ENCODE measurements at places on chromosomes 11 and 22.

- no peak for DNase-seq
These were observed 4.7 kb upstream of the C11orf86 start for GRCh38 chr11:66970371-66970806.

DNA sequence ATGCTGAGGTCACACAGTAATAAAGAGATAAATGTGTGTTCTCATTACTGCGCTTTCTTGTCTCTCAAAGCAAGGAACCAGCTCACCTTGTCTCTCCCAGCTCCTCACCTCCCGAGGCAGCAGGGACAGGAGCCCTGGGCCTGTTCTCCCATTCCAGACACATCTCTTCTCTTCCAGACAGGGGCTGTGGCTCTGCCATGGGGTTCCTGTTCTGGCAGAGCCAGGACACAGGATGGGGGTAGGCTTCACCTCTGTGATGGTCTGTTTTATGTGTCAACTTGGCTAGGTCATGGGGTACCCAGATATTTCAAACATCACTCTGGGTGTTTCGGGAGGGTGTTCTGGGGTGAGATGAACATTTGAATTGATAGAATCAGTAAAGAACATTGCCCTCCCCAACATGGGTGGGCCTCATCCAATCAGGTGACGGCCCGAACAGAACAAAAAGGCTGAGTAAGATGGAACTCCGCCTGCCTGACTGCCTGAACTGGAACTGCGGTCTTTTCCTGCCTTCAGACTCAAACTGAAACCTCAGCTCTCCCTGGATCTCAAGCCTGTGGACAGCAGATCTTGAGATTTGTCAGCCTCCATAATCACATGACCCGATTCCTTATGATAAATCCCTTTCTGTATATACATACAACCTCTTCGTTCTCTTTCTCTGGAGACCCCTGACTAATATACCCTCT is 2.0 kb upstream of the VSIG10L2 start:
- no peak for DNase-seq

- DNase-seq: no peak
These were observed 61.4 kb upstream of the PTPRJ start for GRCh38 chr11:47918882-47919495.

DNA sequence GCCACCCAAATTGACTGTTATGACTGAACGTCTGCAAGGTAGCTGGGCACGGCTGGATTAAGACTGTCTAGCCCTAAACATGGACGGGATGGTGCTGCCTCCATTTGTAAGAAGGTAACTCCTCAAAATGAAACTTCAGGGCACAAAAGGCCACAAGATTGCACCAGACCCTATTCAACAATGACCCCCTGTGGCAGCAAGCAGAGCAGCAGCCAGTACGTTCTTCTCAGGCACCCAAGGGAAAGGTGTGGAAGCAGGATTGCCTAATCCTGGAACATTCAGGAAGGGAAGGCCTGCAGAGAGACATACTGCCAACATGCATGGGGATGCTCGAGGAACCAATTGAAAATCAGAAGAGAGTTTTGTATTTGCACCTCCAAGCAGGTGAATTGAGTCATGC is 4.5 kb upstream of the TBX10 start:
- DNase-seq: no peak

DNA sequence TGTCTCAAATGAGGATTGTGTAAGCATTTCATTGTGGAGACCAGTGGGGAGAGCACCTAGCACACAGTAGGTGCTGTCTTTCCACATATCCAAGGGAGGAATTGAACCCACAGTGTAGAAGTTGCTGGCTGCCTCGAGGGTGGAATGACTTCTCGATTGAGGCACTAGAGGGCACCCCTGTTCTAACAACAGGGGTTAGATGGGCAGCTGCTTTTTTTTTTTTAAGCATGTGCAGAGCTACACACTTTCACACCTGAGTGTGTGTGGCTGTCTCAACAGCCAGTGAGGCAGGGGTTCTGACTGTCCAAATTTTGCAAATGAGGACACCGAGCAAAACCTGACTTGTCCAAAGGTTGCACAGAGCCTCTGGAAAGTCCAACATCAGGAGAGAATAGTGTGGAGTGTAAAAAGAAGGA is 118.2 kb upstream of the CRYBB3 start:
- DNase-seq: no peak

DNA sequence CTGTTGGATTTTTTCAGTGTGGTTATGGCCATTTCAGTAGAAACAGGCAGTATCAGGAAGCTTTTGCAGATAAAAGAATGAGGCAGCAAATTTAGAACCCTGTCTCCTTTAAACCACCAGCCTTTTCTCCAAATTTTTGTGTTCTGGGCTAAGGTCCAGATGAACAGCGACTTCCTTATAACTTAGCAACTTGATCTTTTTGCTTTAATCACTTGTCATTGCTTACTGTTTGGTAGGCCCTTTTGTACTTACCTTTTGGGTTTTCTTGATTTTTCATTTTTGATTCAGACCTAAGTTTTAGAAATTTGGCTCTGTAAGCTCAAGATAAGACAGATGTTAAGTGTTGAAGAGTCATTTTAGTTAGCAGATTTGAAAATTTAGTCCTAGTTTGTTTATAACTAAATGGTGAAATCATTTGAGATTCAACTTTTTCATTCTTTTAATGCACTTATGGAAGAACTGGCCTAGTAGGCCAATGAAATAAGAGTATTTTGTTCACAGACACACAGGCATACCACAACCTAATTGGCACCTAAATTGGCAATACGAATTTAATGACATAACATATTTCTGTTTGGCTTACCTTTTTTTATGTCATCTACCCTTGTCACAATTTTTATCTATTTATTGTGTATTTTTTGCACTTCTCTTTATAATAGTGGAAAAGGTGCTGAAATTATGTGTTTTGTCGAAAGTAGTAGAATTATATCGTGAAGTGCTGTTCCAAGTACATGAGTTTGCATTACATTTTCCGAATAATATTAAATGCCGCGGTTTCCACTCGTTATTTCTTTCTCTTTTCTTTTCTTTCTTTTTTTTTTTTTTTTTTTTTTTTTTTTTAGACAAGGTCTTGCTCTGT is 2.1 kb downstream of the RTN3 start:
- DNase-seq: no peak

GRCh38 chr22:32411829-32412592 is at the start of gene RTCB:
RTCB (minus strand) TSS chr22:32412247; CDS start chr22:32412156, 91 bp downstream.
- peak; percentile 92 for DNase-seq

DNA sequence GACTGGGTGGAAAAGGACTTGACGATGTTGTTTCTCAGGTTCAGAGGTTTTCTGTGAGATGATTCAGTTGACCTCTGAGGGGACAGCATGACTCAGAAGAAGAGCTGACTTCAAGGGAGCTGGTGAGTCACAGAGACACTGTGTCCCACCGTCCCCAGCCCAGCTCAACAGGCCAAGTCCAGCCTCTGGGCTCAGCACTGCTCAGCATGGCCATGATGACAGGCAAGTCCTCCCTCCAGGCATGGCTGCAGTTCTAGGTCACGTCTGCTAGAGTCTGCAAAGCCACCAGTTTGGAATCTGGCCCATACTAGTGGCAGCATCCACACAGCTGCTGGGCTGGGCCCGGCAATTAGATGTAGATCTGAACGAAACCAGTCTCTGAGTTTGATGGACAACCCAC is 12.9 kb downstream of the TRIM29 start:
- DNase-seq: no peak

DNA sequence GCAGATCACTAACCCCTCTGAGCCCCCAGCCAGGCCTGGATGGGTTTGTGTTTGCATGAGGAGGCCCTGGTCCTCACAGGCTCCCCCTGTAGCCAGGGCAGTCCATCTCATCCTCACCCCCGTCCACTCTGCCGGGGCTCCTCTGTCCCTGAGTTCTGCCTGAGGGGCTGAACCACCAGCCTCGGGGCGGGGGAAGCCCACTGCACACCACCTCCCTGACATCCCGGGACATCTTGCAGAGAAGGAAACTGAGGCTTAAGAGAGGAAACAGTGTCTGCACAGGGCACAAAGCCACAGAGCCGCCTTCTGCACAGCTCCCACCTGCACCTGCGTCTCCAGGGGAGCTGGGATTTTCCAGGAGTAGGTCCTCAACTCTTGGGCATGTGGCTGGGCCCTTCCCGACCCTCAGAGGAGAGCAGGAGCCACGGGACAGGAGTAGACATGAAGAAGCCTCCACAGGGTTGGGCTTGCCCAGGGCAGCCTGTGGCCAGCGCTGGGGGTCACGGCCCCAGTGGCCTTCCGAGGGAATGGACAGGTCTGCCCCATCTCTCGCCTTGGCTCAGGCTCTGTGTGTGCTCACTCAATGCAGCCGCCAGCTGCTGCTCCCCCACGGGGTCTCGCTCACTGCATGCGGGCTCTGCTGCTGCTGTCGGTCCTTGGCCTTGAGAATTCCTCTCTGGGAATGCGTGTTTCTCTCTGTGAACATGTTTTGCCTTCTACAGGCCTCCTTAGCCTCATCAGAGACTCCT is 45.4 kb upstream of the CCDC188 start:
- no peak for DNase-seq

GRCh38 chr11:58926251-58926650 is 13.0 kb upstream of the GLYATL1 start:
- DNase-seq: no peak

DNA sequence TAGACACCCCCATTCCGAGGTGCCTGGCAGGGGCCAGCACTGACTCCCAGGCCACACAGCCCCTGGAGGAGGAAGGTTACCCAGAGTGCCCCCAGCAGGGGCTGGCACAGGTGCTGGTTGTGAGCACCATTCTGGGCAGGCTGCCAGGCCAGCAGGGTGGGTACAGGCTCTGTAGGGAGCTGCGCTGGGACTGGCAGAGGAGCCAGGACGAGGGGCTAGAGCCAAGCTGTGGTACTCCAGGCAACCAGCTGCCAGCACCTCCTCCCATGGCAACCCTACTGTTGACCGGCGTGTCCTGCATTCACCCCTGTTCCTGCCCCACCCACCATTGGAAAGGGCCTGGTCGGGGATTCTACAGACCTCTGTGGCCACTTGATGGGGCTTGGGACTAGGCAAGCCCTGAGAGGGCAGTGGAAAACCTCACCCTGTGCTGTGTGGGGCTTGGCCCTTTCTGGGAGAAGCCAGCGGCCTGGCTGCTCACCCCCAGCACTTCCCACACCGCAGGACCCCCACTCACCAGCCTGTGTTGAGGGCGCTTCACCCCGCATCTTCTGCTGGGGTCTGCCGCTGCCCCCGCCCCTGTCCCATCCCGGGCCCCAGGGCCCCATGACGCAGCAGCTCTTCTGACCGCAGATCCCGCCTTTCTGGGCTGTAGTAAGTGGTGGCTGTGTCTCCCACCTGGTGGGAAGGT is 1.9 kb downstream of the CLDN5 start:
- DNase-seq: peak; percentile 39

DNA sequence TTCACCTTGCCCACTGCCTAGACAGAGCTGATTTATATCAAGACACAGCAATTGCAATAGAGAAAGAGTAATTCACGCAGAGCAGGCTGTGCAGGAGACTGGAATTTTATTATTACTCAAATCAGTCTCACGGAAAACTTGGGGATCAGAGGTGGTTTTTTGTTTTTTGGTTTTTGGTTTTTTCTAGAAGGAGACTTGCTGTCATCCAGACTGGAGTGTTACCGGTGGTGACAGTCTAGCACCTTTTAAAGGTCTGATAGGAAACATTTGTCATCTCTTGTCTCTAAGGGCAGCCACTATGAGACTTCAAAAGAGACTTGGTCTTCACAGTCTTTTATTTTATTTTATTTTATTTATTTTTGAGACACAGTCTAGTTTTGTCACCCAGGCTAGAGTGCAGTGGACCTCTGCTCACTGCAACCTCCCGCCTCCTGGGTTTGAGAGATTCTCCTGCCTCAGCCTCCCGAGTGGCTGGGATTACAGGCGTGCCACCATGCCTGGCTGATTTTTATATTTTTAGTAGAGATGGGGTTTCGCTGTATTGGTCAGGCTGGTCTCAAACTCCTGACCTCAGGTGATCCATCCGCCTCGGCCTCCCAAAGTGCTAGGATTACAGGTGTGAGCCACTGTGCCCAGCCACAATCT is 19.1 kb downstream of the APOBEC3H start:
- no peak for DNase-seq

DNA sequence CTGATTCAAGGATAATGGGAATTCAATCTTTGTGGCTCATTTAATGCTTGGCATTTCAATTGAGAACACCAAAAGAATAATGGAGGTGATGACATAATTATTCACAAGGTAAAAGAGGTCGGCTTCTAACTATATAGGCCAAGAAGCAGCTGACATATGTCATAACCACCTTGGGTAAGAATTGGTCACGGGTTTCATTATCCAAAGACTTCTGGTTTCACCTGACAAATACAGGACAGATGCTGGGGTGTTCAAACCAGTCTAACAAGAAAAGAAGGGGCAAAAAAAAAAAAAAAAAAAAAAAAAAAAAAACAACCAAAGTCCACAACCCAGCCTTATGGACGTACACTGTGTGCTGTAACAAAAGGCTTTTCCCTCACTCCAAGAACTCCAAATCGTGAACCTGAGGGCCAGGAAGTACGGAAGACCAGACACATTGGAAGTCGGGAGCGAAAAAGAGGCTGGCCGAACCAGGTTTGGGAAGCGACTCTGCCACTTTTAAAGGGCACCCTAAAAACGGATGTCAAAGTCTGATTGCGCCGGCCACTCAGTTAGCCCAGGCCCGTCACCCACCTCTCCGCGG is 385 bp downstream of the HARBI1 start:
- DNase-seq: no peak

DNA sequence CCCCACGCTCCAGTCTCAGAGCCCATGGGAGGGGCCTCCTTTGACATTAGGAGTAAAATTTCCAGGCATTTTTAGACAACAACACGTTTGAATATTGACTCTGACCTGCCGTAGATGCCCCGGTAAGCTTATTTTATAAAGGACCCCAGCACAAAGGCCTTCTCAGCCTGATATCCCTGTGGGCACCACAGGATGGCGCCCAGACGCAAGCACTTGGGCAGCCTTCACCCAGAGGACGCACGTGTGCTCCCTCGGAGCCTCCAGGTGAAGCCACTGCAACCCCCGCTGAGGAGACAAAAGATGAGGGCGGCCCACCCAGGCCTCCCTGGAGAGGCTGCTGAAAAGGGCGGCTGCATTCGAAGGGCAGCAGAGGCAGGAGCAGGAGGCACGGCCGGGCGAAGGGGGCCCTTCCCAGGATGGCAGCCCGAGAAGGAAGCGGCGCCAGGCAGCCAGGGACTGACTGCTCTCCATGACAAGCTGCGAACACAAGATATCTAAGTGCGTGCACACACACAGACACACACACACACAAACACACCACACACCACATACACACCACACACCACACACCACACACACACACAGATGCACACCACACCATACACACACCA is 15.2 kb upstream of the TH start:
- no peak for DNase-seq

DNA sequence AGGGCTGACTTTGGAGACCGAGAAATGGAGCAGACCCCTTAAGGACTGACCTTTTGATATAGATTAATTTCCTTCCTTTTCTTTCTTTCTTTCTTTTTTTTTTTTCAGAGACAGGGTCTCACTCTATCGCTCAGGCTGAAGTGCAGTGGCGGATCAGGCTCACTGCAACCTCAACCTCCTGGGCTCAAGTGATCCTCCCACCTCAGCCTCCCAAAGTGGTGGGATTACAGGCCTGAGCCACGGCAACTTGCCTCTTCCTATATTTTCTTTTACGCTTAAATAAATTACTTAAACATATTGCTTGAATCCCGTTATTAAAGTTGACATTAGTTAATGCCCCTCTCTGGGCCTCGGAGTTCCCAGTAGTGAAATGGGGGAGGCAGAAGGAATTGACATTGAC is 350 bp upstream of the KCTD14 start:
- no peak for DNase-seq
